ENCODE measurements at places on chromosomes 12 and 14.

GRCh38 chr14:34665785-34666435 lies 36.0 kb upstream of the SNX6 start:
- DNase-seq: peak; percentile 83

DNA sequence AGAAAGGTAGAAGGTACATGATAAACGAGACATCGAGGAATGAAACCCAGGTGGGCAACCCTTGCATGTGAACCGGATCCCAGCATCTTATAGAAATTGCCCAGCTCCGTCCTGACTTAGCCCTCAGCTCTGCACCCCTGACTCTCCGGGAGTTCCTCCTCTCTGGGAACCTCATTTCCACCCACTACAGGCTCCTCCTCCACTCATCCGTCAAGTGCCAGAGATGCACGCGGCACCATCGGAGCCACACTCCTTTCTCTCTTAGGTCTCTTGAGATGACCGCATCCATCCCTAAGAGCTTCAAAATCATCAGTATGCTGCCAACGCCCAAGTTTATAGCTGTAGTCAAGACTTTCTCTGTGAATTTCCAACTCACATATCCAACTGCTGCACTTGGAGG lies 84.7 kb downstream of the TTC7B start:
- DNase-seq: no peak

DNA sequence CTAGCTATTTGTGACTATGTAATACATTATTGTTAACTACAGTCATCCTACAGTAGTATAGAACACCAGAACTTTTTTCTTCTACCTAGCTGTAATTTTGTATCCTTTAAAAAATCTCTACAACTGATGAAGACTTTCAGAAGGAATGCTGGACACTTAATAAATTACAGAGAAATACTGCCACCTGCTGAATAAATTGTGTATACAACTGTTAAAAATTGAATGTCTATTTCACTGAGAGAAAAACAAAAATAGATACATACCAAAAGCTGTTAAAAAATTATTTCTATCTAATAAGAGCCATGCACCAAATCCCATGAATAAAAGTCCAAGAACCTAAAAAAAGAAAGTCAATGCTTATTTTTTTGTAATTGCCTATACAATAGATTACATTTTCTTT lies 6.6 kb downstream of the TSPAN19 start:
- DNase-seq: no peak

DNA sequence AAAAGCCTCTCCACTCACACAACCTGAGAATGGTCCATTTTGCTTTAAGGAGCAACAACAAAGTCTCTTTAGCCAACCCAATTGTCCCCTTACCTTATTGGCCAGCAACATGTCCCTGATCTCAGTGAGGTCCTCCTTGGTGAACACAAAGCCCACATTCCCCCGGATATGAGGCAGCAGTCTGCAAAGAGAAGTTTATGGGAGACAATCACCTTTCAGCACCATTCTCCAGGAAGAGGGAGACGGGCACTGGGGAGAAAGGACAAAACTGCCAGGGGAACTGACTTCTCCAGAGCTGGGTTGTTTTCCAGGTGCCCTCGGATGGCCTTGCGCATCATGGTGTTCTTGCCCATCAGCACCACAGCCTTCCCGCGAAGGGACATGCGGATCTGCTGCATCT lies 1.9 kb downstream of the RPLP0 start:
- no peak for DNase-seq

DNA sequence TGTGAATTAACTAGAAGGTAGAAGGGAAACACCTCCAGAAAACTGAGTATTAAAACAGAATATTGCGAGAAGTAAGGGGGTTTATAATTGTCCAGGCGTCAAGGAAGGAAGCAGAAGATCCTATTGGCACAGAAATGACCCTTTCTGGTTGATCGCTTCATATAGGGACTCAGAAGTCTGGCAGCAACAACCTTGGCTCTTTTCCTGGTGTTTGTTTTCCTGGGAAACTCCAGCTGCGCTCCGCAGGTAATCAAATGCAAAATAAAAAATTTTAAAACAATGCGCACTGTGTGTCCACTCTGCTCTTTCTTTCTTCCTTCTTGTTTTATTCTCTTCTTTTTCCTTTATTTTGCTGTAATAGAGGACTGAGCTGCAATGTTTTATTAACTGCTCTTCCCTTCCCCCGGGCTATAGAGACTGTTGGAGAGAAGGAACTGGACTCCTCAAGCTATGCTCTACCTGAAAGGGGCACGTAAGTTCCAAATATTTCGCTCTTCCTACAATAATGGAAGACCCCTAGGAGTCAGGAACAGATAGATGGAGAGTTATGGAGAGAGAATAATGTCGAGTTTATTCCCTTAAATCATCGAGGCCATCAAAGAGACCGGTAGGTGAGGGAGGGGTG lies 737 bp downstream of the SPX start:
- no peak for DNase-seq

- DNase-seq: peak; percentile 53
These were observed 44.5 kb upstream of the ZDHHC17 start for GRCh38 chr12:76719171-76720041.

DNA sequence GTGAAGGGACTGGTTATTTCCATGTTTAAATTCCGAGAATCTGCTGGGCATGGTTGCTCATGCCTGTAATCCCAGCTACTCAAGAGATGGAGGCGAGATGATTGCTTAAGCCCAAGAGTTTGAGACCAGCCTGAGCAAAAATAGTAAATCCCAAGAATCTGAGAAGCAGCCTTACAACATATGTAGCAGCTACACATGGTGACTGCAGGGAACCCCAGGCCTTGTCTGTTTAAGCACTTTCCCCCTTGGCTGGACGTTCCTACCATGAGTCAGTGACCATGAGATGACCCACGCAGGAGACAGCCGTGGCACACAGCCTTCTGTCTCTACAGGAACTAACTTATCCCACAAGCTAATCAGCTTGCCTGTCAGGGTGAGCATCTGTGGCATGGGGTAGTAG lies 5.5 kb upstream of the SLC24A4 start:
- no peak for DNase-seq

- DNase-seq: no peak
These were observed 405.7 kb downstream of the DIO2 start for GRCh38 chr14:79805636-79806035.

GRCh38 chr12:7061596-7061995 lies 1.1 kb downstream of the C1S start:
- DNase-seq: no peak

- DNase-seq: peak; percentile 35
These were observed 55.0 kb upstream of the NELL2 start for GRCh38 chr12:44930972-44931600.

DNA sequence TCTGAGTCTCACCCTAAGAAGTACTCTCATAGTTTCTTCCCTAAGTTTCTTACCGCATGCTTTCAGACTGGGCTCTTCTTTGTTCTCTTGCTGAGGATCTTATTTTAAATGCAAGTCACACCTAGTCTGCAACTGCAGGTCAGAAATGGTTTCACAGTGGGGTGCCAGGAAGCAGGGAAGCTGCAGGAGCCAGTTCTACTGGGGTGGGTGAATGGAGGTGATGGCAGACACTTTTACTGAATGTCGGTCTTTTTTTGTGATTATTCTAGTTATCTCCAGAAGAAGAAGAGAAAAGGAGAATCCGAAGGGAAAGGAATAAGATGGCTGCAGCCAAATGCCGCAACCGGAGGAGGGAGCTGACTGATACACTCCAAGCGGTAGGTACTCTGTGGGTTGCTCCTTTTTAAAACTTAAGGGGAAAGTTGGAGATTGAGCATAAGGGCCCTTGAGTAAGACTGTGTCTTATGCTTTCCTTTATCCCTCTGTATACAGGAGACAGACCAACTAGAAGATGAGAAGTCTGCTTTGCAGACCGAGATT lies 1.7 kb downstream of the FOS start:
- peak; percentile 22 for DNase-seq

GRCh38 chr12:17286874-17287273 lies 680.9 kb upstream of the LMO3 start:
- DNase-seq: no peak

GRCh38 chr14:36467332-36467731 lies 52.7 kb downstream of the NKX2-1 start:
- DNase-seq: no peak

GRCh38 chr12:16605642-16606116 lies 283 bp downstream of the LMO3 start:
- DNase-seq: peak; percentile 20

- DNase-seq: no peak
These were observed at the start of gene GPRC5A for GRCh38 chr12:12891080-12891880. GPRC5A (plus strand) TSS chr12:12891562; CDS start chr12:12908250, 16,688 bp downstream.

DNA sequence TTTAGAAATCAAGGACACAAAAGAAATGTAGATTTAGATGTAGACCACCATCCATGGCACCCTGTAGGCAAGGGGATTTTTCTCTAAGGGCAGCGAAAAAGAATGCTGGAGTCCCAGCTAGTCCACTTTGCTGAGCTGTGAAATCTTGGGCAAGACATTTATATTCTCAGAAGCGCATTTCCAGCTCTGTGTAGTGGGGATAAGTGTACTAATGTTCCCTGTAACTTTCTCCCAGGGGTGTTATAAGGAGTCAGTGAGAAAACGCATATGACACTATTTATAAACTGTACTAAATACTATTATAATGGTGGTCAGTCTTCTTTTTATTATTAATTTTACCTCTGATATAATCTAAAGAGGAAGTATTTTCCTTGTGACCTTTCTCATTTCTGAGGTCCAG lies 133.4 kb upstream of the FRMD6 start:
- no peak for DNase-seq

DNA sequence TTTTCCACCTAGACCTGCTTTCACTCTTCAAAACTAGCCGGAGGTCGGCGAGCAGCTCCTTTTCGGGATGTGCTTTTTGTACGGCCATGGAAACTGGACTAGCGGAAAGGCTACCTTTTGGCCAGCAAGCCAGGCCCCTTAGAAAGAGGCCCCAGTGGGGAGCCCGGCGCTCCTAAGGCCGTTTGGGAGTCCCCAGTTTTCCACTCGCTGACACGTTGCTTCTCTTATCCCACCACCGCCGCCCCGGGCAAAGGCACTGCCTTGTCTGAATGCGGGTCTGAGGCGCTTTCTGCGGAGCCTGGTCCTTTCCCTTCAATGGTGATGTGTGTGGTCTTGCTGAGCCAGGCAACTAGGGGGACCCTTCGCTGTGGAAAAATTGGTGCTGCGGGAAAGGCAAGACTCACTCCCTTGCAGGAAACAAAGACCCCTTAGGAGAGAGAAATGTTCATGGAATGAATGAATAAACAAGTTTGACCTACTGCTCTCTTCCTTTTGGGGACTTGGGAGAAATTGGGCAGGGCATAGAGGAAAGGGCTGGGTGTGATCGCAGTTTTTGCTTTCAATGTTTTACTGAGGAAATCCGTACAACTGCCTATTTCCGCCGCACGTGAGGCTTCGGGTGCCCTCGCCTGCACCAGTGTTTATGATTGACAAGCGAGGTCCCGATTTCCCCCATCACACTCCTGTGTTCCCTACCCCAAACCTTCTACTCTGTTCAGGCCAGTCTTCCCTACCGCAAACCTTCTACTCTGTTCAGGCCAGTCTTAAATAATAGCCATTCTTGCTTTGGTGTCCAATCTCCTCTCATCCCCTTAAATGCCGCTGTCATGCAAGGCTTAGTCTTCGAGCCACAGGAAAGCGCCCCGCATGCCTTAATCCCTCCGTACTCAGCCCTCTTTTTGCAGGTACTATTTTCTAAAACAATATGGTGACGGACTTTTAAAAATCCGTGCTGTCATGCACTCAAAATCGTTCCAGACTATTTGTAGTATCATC lies 1.0 kb upstream of the SLC38A2 start:
- DNase-seq: peak; percentile 64

DNA sequence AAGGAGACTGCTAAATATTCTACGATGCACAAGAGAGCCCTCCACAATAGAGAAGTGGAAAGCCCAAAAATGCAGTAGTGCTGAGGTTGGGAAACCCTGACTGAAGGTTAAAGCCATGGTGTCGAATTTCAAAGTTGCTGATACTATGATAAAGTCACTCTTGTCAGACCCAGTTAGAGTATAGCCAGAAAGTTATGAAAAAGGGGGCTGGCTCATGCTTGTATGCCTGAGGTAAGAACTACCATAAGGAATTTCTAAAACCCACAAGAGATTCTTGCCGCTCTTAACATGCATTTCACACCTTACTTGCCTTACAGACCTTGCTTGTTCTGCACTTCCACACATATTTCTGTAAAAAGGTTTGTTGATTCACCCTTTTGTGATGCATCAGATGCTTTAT lies 184.6 kb downstream of the SLC6A15 start:
- DNase-seq: peak; percentile 95

DNA sequence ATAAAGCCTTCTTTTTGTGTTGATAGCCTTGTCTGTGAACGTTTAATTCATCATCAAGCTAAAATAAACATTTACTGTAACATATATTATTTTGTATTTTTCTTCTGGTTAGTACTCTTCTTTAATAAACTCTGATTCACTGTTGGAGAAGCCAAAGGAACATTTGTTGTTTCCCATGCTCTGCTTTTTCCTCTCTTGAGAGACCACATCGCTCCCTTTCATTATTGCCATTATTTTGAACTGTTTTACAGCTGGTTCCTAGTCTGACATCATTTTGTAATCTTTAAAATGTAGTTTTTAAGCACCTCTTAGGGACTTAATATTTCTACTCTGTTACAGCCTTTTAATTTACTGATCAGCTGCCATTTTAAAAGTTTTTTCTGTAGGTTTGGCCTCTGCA lies 301.8 kb downstream of the NPAS3 start:
- no peak for DNase-seq

DNA sequence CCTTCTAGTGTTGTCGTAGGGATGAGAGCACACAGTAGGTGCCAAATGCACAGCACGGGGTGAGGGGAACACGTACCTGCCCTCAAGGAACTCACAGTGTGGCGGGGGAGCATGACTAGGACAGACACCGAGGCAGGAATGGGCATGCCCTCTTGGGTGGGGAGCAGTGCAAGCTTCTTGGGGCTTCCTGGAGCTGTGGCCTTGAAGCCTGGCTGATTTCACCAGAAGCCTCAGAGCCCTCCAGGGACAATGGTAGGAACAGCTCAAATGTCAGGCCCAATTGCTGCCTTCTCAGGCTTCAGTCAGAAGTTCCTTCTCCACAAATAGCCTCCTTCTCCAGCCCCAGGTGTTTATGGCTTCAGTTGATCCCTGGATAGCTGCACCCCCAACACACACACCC lies 43.4 kb downstream of the TEAD4 start:
- DNase-seq: no peak

GRCh38 chr12:31034372-31034771 lies 39.3 kb upstream of the DDX11 start:
- no peak for DNase-seq

GRCh38 chr14:35416108-35416750 lies 11.7 kb upstream of the NFKBIA start:
- no peak for DNase-seq

- DNase-seq: no peak
These were observed 14.1 kb upstream of the NT5DC3 start for GRCh38 chr12:103855036-103855712.

GRCh38 chr12:124191024-124191359 lies 103.9 kb upstream of the RFLNA start:
- DNase-seq: no peak

DNA sequence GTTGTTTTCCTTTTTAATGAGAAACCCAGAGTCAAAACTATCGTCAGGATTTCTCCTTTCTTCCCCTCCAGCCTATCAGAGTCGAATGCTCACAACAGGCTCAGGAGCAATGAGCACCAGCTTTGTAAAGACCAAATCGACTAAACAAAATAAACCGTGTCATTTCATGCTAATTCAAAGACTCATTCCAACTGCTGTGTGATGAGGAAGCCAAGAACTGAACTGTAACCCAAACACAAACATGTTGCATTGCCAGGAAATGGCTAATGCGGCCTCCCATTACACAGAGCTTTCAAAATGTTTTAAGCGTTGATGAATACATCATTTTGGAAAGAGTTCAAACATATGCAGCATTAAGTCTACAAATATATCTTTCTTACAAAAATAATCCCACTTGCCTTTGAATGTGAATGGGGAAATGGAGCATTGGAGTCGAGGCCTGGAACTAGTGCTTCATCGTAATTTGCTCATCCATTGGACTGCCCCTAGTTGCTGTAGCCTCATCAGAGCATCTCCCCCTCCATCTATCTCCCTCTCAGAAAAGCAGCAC lies 349.5 kb downstream of the GXYLT1 start:
- no peak for DNase-seq
